Smooth muscle cell of the brain vasculature (primary cell): ENCODE measurements at places on chromosomes 12 and 14.

GRCh38 chr14:19851365-19851764 is 23.6 kb upstream of the OR4K2 start:
- no peak for DNase-seq

GRCh38 chr14:34220921-34221320 is 241.1 kb downstream of the SPTSSA start:
- no peak for DNase-seq

DNA sequence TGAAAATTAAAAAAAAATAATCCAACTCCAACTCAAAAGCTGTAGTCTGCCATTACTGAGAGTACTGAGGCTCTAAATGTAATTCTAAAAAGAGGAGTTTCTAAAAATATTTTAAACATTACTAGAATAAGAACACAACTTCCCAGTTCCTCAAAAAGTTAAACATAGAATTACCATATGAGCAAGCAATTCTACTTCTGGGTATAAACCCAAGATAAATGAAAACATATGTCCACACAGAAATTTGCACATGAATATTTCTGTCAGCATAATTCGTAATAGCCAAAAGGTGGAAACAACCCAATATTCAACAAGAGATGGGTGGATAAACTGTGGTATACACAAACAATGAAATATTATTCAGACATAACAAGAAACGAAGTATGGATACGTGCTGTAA is 15.0 kb upstream of the NR2C1 start:
- DNase-seq: no peak

DNA sequence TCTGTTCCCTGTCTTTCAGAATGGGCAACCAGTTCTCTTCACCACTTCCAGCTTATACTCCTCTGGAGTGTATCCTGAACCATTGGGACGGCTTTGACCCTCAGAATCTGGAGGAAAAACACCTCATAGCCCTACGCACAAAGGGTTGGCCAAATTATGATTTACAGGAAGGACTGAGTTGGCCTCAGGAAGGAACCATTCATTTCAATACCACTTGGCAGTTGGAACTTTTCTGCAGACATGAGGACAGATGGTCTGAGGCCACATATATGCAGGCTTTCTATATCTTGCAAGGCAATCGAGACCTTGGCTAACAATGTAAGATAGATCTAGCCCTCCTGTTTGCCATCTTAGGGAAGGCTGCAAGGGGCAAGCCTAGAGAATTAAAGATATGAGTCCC is 24.0 kb downstream of the CLECL1 start:
- DNase-seq: no peak

DNA sequence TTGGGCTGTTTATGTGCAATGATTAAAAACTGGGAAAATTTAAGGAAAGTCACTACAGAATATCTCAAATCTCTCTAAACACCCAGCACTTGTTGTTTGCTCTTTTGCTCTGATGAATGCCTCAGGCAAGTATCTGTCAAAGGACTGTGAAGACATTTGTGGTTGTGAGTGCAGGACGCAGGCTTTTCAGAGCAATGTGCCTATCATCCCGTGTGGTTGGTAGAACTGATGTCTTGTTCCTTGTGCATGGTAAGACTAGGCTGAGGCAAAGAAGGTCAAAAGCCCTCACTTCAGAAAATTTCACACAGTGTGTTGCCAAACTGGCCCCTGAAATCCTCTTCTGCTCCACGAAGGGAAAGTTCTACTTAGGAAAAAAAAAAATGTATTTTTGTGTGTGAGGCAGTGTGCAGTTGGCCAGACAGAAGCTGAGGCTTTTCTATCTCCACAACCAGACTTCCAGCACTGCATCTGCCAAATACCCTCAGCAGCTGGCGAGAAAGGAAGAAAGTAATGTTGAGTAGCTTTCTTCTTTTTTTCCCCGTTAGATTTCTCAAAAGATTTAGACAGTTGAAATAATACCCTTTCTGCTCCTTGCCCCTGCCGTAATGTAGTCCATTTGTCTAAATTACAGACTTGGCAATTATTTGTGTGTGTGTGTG is 1103.1 kb downstream of the VRK1 start:
- no peak for DNase-seq

DNA sequence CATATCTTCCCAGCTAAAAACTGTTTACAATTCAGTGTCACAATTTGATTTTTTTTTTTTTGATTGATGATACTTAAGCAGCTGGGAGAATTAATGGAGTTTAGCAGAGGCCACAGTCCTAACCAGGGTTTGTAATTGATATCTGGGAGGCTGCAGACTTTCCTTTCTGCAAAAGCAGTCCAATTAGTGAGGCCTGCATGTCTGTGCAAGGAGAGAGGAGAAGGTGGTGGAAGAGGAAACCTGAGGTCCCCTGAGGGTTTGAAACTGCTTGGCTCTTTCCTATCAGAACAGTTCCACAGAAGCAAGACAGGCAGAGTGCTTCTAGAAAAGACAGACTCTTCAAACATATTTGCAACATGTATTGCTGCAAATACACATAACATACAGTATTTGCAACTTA is 160.8 kb upstream of the KRR1 start:
- no peak for DNase-seq

DNA sequence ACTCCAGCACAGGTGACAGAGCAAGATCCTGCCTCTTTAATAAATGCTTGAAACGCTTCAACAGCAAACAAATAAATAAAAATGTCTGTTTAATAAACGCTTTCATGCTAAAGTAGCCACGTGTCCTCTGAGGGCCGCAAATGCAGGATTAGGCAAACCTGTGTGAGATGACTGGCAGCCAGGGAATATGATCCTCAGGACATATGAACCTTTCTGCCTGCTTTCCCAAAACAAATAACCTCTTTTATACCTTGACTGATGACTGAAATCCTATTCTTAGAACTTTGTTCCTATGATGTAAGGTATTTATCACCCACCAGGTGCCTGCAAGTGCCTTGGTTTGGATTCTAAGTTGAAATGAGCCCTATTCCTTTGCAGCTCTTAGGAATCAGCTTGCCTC is 14.5 kb upstream of the FLVCR2 start:
- no peak for DNase-seq

DNA sequence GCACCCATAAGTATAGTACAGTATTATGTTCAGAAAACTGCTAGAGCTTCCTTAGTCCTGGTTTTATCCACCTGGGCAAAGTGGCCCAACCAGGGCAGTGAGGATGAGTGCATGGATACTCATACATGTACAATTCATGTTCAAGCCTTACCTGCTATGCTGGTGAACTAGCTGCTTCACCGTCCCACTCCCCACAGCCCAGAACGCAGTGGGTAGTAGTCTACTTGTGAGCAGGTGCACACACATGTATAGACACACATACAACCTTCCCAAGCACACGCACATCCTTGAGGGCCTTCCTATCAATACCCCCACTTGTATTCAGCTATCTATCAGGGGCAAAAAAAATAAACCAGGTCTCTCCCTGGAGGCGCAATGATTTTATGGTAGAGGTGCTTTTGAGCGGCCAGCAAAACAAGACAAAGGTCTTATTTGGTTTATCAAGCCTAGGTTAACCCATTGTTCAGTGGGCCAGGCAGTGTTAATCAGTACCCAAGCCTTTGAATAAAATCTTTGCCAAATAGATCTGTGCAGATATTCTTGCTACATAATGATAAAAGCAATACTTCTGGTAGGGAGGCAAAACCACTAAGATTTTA is 69.8 kb downstream of the ZFP36L1 start:
- no peak for DNase-seq
